ENCODE measurements at places on chromosomes 4 and X.

GRCh38 chr4:57114973-57115372 is 4.8 kb upstream of the IGFBP7 start:
- no peak overlapping the region for H3K27ac ChIP-seq
- peaks cover 19% of the 10 kb centered on the region for H3K4me1 ChIP-seq
- no peak overlapping the region for H3K4me3 ChIP-seq
- H3K36me3 ChIP-seq = no peaks in the 10 kb centered on the region
- no peaks in the 10 kb centered on the region for H3K27me3 ChIP-seq
- no peak for DNase-seq

GRCh38 chr4:183304538-183304937 is 15.5 kb downstream of the CLDN22 start:
- DNase-seq = no peak
- H3K27me3 ChIP-seq = no peaks in the 10 kb centered on the region
- no peaks in the 10 kb centered on the region for H3K36me3 ChIP-seq
- no peak overlapping the region for H3K27ac ChIP-seq

DNA sequence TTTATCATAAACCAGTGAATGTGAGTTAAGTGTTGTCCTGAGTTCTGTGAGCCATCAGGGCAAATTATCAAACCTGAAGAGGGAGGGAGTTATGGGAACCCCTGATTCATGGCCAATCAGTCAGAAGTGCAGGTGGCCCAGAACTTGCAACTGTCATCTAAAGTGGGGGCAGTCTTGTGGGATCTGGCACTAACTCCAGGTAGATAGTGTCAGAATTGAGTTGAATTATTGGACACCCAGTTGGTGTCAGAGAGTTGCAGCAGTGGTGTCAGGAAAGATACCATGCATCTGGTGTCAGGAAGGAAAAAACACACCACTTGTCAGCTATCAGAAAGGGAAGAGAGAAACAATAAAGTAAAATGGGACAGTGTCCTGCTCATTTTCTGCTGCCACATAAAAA is 8.4 kb downstream of the CORIN start:
- no peak overlapping the region for H3K27ac ChIP-seq
- no peak for DNase-seq
- no peaks in the 10 kb centered on the region for H3K27me3 ChIP-seq
- no peaks in the 10 kb centered on the region for H3K36me3 ChIP-seq

GRCh38 chr4:82866706-82867385 is 24.1 kb downstream of the SEC31A start:
- H3K27me3 ChIP-seq = no peaks in the 10 kb centered on the region
- DNase-seq = no peak
- H3K4me3 ChIP-seq = no peak overlapping the region
- peaks cover 11% of the 10 kb centered on the region for H3K36me3 ChIP-seq
- no peak overlapping the region for H3K27ac ChIP-seq
- peaks cover 4% of the 10 kb centered on the region for H3K4me1 ChIP-seq

- no peaks in the 10 kb centered on the region for H3K4me1 ChIP-seq
- no peaks in the 10 kb centered on the region for H3K36me3 ChIP-seq
- H3K4me3 ChIP-seq = no peak overlapping the region
Measured at GRCh38 chrX:94576367-94577004, 902.5 kb downstream of the FAM133A start.

GRCh38 chr4:108849611-108850168 is 86.8 kb upstream of the ETNPPL start:
- H3K36me3 ChIP-seq = no peaks in the 10 kb centered on the region
- H3K27ac ChIP-seq = peak overlapping the region; percentile 89
- H3K4me3 ChIP-seq = no peak overlapping the region
- H3K4me1 ChIP-seq = peaks cover 49% of the 10 kb centered on the region
- DNase-seq = peak; percentile 98

DNA sequence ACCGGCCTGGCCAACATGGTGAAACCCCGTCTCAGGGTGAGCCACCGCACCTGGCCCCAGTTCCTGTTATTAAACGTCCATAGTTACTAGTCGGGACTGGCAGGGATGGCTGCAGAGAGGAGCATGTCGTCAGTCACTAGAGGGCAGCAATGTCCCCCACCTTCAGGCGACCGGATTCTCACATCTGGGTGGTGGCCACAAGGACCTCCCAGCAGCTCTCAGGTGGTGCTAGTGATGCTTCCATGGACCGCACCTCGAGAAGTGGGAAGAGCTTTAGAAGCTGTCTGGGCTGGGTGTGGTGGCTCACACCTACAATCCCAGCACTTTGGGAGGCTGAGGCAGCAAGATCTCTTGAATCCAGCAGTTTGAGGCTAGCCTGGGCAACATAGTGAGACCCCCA is 13.3 kb upstream of the IL3RA start:
- H3K36me3 ChIP-seq = no peaks in the 10 kb centered on the region
- H3K4me3 ChIP-seq = no peak overlapping the region
- peak; percentile 52 for DNase-seq
- H3K27me3 ChIP-seq = 0 out of 2 replicates have a peak, but pooled peaks cover 1% of the 10 kb centered on the region
- H3K27ac ChIP-seq = no peak overlapping the region

DNA sequence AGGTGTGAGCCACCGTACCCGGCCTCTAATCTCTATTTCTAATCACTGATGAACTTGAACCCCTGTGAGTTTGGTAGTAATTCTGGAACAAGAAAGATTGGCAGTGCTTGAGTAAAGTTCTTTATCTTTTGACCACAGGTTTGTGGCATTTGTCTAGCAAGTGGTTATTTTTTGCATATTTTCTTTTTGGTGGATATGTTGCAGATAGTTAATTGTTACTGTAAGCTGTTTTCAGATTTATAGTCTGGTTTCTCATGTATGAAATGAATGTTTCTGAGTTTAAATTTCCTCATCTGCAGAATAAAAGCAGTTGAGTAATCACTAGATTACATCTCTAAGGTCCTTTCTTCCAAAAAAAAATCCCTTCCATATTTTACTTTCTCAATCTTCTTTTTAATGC is 105.2 kb downstream of the GASK1B start:
- no peaks in the 10 kb centered on the region for H3K27me3 ChIP-seq
- no peaks in the 10 kb centered on the region for H3K4me1 ChIP-seq
- DNase-seq = no peak
- H3K4me3 ChIP-seq = no peak overlapping the region
- no peaks in the 10 kb centered on the region for H3K36me3 ChIP-seq
- H3K27ac ChIP-seq = no peak overlapping the region

DNA sequence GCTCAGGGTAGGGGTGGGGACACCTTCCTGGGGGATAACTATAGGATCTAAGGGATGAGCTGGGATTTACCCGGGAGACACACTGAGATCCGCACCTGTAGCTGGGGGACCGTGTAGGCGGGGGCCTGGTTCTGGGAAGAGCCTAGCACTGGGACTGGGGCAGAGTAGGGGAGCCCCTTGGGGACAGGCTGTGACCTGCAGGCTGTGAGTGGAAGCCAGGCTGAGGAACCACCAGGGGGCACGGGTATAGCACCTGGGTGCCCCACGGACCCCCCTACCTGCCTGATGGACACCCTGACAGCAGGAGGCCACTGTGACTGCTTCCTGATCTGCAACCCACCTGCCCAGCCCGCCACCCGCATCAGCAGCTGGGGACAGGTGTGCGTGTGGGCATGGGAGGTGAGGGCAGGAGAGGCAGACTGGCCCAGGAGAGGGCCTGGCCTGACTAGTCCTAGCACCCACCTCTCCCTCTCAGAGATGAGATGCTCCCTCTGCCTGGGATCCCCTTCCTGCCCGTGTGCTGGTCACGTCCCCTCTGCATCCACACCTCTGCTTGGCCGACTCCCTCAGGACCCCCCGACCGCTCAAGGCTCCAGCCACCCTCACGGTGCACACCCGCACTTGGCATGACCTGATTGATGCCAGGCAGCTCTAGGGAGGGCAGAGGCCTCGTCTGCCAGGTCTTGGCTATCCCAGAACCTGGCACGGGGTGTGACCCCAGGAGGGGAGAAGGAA is 94.2 kb upstream of the NKX1-1 start:
- no peaks in the 10 kb centered on the region for H3K4me1 ChIP-seq
- DNase-seq = no peak
- no peak overlapping the region for H3K27ac ChIP-seq
- no peaks in the 10 kb centered on the region for H3K27me3 ChIP-seq
- H3K4me3 ChIP-seq = no peak overlapping the region
- no peaks in the 10 kb centered on the region for H3K36me3 ChIP-seq

- no peak overlapping the region for H3K27ac ChIP-seq
- no peaks in the 10 kb centered on the region for H3K27me3 ChIP-seq
- H3K4me1 ChIP-seq = no peaks in the 10 kb centered on the region
- no peaks in the 10 kb centered on the region for H3K36me3 ChIP-seq
- no peak for DNase-seq
Measured at GRCh38 chrX:106608016-106608415, 3.8 kb upstream of the RADX start.

DNA sequence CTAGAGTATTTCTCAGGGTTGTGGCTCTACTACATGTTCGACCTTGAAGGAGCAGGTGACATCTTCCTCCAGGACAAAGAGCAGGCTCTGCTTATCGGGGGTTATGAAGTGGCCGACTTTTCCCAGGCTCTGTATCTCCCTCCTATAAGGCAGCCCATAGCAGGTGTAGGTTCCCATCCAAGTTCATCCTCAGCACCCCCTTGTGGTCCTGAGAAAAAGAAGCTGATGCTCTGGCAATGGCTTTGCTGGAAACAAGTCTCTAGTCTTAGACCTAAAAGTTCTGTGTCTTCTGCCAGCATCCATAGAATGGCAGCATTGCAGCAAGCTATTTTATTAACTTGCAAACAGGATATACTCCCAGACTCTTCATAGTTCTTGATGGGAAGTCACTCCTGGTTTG is 836.6 kb upstream of the PRKX start:
- no peaks in the 10 kb centered on the region for H3K36me3 ChIP-seq
- H3K4me3 ChIP-seq = no peak overlapping the region
- DNase-seq = no peak
- H3K27ac ChIP-seq = no peak overlapping the region
- no peaks in the 10 kb centered on the region for H3K27me3 ChIP-seq

GRCh38 chr4:173264245-173264644 is 69.9 kb downstream of the HMGB2 start:
- H3K4me1 ChIP-seq = peaks cover 19% of the 10 kb centered on the region
- no peak for DNase-seq
- H3K27me3 ChIP-seq = no peaks in the 10 kb centered on the region
- H3K36me3 ChIP-seq = no peaks in the 10 kb centered on the region
- peak overlapping the region; percentile 65 for H3K27ac ChIP-seq
